ENCODE measurements at places on chromosomes 6 and 20.

DNA sequence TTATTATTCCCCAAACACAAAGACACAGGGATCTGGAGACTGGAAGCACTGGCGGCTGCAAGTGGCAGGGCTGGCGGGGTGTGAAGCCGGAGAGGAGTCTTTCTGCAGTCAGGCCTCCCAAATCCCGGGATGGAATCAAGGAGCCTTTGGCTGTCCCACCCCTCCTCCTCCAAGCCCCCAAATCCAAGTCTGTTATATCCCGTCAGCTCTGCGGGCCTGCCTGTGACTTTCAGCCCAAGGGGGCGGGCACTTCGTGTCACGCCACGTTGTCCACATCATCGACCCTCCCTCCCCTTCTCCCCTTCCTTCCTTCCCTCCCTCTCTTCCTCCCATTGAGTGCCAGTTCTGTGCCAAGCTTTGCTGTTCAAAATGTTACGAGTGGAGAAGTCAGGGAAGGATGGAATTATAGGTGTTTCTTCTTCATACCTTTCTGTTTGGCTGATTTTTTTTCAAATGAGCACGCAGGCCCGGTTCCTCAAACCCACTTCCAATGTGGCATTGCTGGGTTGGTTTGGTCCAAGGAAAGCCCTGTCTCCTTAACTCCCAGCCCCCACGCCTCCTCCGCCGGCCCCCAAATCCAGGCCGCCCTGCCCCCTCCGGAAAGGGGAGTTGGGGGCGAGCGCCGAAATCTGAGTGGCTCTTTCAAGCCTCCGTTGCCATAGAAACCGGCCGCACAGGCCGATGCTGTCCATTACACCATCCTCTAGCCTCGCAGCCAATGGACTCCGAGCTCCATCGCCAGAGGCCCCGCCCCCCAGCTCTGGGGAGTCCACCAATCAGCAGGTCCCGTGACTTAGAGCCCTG, 12.7 kb downstream of the ZCCHC3 start:
- DNase-seq = peak; percentile 100

GRCh38 chr6:113050010-113050858, 703.1 kb downstream of the RFPL4B start:
- DNase-seq = no peak

DNA sequence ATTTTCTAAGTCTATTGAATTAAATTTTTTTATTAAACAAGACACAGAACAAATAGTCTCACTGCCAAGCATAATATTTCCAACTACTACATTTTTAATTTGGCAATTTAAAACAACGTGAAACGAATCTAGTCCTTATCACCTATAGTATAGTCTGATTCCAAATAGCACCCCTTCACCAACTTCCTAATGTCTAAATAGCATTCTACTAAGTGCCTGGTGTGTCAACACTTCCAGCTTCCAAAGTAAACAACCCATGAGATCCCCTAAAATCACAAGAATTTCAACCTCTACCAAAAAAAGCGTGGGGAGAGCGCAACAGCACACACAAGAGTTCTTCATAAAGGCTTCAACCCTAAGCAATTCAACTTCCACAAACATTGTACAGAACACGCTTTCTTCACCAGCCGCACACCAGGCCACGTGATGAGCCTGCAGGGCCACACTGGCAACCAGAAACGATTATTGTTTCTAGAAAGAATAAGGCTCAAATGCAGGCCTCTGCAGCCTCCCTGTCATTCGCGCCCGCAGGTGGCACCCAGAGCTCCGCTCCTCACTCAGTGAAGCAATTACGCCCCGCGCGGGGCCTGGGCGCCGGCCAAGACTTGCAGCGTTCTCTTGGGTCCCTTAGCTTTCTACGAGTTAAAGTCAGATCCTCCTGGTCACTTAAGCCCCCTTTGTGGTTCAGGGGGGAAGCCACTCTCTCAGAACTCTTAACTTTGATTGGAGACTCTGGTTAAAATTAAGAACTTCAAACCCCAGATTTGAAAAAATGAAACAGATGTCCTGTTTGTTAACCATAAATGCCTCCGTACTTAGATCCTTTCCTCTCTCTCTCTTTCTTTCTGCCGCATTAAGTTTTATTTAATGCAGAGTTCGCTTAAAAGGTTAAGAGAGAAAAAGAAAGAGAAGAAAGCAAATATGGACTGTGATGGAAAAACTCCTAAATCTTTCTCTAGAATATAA, 18.3 kb downstream of the SIM1 start:
- no peak for DNase-seq

- DNase-seq = no peak
These were observed 39.8 kb downstream of the CD164 start for GRCh38 chr6:109342506-109342905.

GRCh38 chr6:110053395-110054240, 75.5 kb downstream of the GPR6 start:
- no peak for DNase-seq

- DNase-seq = no peak
These were observed 64.0 kb downstream of the PLCB1 start for GRCh38 chr20:8196096-8196495.

- no peak for DNase-seq
These were observed 180.6 kb upstream of the TENT5A start for GRCh38 chr6:81933089-81933488.

DNA sequence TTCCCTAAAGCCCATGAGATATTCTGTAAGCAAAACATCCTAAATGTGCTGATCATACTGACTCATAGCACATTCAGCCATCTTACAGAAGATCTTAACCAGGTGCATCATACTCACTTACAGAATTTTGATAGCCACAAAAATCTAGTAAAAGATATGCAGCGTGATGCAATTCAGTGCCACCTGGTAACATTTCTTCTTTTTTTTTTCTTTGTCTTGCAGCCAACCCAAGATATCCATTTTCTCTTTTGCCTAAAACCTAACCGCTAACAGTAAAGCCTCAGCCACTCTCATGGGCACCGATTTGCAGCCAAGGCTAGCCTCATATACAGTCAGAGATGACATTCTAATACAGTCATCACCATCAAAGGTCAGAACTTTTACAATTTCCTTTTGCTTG, 293.3 kb downstream of the HACE1 start:
- DNase-seq = no peak

DNA sequence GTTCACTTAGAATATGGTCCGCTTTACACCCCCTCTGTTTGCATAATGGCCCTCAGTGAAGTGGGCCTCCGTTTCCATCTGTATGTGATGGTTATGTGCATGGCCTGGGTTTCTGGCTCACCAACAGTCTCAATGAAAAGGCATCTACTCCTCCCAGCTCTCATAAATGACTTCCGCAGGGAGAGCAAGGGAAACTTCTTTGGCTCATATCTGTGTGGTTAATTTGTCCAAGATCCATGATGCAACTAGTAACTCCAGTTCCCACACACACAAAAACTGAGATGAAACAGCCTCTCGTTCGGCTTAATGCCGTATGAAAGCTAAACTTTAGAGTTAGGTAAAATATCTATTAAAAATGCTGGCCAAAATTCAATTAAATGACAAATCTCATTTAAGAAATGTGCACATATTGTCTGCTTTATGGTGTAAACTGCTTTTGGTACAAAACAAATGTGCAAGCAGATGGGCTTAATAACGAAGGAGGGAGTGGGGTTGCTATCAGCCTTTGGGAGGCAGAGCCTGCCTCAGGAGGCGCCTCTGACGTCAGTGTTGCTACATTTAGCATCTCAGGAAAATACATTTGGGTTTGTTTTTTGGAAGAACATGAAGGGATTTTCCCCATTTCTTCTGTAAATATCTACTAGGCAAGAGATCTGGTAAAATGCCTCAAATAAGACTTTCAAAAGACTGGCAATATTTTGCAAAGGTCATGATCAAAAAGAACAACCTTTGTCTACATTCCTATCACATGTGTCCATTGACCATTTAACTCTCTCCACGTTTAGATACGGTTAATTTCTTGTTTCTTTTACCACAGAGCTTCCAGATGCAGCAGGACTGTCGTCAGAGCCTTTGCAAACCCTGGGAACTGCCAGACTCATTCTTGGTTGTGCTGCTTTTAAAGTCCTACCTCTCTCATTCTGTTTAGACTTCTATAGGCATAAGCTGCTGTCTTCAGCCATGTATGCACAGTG, 96.8 kb downstream of the ARMC2 start:
- DNase-seq = no peak

DNA sequence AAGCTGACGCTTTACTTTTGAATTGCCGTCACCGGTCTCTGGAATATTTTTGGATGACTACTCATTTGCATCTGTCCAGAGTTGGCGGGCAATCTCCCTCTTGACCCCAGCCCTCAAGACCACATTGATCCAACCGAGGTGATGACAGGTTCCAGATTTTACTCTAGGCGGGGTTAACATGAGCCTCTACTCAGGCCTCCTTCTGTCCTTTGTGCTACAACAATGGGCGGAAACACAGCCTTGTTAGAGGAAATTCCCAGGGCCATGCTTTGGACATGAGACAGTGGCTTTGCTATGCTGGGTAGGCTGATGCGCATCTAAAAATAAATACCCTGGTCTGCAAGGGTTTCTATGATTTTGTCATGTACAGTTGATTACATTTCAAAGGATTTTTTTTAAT, 27.0 kb upstream of the ADGRF5 start:
- no peak for DNase-seq

DNA sequence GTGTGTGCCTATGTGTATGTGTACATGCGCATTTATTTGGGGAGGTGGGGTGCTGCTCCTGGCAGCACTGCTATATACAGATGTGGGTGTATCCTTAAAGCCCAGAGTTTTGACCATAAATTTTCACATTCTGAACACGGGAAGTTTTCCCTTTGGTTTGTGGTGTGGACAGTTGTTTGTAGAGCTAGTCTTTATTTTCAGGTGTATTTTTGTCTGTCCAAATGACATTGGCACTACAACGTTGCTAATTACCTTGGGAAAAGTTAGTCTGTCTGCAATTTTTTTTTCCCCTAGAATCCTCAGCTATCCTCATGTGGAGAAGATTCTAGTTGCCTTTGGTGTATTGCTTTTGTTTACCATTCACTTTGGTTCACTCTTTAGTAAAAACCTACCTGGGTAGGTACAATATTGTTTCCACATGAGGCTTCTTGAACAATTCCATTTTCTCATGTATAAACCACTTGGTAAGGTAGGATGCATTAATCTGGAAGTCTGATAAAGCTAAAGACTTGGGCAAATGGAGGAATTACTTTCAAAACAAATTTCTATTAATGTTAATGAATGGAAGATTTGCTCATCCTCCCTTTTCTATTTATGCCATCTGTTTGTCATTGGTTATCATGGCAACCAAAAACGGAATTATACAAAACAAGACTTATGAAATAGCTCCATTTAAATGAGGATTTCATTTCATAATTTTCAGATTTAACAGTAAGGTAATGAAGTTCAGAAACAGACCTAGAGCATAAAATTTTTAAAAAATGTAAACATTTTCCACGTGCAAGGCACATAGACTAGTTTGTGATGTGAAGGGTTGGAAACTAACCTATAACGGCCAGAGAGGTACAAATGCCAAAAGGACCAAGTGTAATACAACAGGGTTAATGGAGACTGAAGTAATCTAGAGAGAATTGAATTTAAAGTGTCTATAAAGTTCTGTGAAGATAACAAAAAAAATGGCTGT, 3.9 kb downstream of the CCN2 start:
- DNase-seq = no peak

DNA sequence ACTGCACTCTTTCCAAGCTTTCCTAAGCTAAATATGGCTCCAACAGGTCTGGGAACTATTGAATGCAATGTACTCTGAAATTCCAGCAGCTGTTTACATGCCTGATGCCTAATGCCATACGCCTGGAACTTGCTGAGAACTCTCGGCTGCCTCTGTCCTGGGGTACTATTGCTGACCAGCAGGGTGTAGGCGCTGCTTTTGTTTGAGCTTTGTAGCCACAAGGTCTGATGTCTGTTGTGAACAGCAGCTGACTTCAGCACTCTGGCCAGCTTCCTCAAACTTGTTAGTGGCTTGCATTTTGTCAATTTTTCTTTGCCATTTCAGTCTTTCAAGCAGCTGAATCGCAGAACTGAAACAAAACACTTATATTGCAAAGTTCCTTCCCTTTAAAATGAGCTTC, 26.7 kb downstream of the SAYSD1 start:
- DNase-seq = no peak

- DNase-seq = no peak
These were observed 100.1 kb upstream of the INSM1 start for GRCh38 chr20:20267685-20268370.

GRCh38 chr6:2998998-2999617, 586 bp upstream of the NQO2 start:
- DNase-seq = no peak

DNA sequence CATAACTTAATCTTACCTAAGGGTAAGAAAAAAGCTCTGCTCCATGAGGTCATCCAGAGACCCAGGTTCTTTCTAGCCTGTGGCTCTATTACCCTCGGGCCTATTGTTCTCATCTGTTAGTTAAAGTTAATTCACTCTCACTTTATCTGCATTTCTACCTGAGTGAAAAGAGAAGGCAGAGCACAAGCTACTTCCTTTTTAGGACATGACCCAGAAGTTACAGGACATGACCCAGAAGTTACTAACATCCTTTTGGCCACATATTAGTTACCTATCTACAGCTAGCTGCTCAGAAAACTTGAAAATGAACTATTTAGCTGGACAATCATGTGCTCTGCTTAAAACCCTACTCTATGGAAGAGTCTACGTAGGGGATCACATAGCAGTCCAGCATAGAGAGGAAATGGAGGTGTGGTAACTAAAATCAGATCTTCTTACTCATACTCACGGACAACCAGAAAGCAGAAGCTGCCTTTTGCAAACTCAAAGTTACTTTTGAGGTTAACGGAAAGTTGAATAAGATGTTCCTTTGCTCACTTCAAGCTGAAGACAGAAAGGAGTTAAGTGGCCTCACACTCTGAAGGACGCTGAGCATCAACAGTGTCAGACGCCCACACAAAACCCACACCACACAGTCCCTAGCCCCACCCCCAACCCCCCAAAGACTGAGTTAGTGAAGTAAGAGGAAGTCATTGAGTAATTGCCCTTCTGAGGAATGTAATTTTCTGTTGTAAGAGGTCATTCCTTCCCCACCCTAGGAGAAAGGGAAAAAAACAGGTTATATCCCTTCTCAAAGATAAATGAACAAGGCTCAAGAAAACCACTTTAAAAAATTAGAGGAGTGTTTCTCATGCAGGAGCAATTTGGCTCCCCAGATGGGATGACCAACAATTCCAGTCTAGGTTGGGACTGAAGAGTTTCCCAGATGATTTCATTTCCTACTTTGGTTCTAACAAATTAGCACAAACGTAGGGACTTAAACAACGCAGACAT, 45.9 kb upstream of the TAB2 start:
- DNase-seq = no peak

Measured in posterior cingulate gyrus (tissue), 11 donors.